ENCODE measurements at places on chromosomes 12 and 14.

DNA sequence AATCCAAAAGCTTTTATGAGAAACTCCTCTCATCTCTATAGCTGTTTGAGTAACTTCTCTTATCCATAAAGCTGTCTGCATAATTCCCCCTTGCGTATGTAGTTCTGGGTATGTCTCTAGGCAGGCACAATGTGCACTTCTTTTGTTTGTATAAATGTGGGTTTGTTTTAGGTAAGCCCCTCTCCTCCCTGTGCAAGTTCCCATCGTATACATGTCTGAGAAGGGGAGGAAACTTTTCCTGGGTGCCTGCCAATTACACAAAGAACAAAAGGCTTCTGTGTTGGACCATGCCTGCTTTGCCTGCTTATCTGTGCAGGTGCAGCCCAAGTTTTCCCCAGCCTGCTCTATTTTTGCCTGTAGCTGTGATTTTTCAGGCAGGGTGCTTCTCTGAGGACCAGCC is 96.7 kb downstream of the CCER1 start:
- DNase-seq: no peak

DNA sequence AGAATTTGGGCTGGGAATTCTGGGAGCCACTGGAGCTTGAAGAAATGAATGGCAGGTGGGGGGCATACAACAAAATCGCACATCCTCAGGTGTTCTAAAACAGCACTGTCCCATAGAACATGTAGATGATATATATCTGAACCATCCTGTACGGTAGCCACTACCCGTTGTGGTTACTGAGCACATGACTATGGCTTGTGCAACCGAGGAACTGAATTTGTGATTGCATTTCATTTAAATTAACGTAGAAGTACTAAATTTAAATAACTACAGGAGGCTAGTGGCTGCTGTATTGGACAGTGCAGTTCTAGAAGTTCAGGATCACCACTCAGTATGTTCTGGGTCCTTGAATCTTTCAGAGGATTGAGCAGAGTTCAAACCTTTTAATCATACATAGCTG is 172.4 kb downstream of the PHETA1 start:
- no peak for DNase-seq

DNA sequence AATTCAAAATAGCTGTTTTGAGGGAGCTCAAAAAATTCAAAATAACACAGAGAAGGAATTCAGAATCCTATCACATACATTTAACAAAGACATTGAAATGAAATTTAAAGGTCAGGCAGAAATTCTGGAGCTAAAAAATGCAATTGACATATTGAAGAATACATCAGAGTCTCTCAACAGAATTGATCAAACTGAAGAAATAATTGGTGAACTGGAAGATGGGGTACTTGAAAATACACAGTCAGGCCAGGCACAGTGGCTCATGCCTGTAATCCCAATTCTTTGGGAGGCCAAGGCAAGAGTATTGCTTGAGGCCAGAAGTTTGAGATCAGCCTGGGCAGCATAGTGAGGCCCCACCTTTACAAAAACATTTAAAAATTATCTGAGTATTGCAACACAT is 34.1 kb upstream of the DHRS7 start:
- DNase-seq: no peak

DNA sequence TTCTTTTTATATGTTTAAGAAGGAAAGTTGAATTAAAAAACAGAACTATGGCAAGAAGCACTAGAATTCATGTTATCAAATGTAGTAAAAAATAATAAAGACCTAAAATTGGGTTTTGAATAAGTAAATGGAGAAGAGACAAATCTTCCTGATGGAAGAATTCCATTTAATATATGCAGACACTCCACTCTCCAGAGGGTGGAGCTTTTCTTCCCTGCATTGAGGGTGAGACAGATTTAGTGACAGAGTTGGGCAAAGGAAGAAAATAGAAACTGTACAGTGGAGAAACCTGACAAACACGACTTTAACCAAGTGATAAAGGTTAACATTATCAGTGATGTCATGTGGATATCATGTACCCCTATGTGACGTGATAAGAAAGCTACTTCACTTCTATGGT is 217.6 kb downstream of the PRKD1 start:
- DNase-seq: no peak

GRCh38 chr14:90756755-90757345 is 59.4 kb downstream of the TTC7B start:
- no peak for DNase-seq

- no peak for DNase-seq
Measured at GRCh38 chr12:6563448-6564050, 4.5 kb downstream of the NOP2 start.

DNA sequence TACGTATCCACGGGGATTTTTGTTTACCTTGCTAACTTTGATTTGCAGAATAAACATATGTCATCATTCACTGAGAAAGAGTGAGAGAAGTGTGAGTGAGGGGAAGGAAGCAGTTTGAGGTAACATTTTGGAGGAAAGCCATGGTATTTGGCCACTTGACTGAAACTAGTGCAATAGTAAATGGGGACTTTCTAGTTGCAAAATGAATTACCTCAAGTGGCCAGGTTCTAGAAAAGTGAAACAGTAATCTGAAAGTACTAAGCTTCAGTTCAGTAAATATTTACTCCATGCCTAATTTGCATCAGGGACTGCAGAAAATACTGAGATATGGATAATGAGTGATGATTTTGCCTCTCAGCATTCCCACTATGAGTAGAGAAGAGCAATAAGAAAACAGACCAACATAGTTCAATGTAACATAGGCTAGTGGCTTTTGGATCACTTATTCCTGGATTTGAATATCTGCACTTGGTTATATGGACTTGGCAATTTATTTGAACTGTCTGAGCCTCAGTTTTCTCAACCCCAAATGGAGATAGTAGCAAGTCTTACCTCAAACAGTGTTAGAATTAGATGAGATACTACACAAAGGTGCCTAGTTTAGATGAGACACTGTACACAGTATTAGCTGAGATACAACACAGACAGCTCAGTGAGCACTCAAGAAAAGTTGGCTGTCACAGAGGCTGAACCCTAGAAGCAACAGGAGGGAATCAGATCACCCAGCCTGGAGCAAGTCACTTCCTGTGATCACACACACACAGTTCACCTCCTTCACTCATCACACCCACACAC is 439.1 kb downstream of the NPAS3 start:
- no peak for DNase-seq

DNA sequence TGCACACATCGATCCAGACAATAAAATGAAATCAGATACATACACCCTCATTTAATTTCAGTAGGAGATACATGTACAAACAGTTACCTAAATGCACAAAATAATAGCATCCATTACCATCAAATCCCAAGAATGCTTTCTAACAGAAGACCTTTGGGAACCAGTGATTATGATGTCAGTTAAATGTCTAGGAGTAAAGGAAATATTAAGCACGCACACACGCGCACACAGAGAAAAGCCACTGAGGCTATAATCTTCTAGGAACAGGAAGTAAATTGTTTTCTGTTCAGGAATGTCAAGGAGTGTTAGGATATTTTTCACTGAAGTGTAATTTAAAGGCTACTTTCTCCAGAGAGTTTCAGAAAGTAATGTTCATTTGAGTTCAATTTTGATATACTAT is 250.1 kb downstream of the MDGA2 start:
- no peak for DNase-seq

Data from kidney epithelial cell (primary cell).